ENCODE measurements at places on chromosomes 7 and 10. TPM values are rescaled to one million over a fixed set of nuclear protein-coding genes. Genes with fewer than 3 reads are reported as not detected.

Gene TEX36
- total RNA-seq: 14.9 TPM

Gene RUFY2
- total RNA-seq: 31.3 TPM

Gene MGMT
- 37.9 TPM for total RNA-seq

Gene ZWINT
- 61.4 TPM for total RNA-seq

Gene OR13A1
- total RNA-seq: 0.50 TPM

Gene SNX8
- 66.8 TPM for total RNA-seq

Gene ZNF487
- 22.8 TPM for total RNA-seq

Gene GPAM
- total RNA-seq: 36.7 TPM

Gene SH2D4B
- total RNA-seq: 0.55 TPM

Gene TBXAS1
- total RNA-seq: 5.7 TPM

Gene CACNB2
- 1.4 TPM for total RNA-seq

Gene SPDYE5
- 1.4 TPM for total RNA-seq
